ENCODE measurements at places on chromosomes 5 and 9.
A peak's percentile ranks its signal among the peaks of the same experiment; 100 is the strongest.

- no peak for DNase-seq
Observed at GRCh38 chr9:6633378-6633777, 12.2 kb downstream of the GLDC start.

DNA sequence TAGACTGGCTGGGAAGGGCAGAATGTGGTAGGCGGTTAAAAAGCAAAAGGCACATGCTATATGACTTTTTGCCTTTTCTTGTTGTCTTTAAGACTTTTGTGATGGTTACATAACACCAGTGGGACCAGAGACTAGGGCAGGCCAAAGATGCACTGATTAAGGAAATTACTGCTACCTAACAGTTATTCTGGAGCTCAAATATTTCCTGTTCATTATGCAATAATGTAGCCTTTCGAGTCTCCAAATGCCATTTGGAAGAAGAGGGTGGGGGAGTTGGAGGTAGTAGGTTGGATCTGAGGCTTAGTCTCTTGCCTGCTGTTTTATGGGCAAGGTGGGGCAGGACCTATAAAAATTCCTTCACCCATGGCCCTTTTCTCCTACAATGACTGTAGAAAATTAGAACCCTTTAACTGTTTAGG, 51.7 kb downstream of the SH3GL2 start:
- DNase-seq: peak; percentile 25

DNA sequence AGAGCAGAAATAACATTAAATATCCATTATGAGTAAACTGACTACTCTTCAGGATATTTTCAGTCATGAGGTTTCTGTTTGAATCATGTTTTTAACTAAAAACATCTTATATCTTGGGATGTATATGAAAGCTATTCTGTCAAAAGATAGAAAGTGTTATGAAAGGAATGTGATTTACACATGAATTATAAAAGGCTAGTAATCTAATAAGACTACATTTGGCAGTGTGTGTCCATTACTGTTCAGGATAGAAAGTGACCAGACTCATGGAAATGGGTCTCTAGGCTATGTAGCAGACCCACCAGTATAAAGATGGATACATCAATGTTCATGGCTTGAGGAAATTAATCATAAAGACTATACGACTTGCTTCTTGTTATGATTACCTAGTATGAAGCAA, 1328.2 kb upstream of the NUDT12 start:
- no peak for DNase-seq

DNA sequence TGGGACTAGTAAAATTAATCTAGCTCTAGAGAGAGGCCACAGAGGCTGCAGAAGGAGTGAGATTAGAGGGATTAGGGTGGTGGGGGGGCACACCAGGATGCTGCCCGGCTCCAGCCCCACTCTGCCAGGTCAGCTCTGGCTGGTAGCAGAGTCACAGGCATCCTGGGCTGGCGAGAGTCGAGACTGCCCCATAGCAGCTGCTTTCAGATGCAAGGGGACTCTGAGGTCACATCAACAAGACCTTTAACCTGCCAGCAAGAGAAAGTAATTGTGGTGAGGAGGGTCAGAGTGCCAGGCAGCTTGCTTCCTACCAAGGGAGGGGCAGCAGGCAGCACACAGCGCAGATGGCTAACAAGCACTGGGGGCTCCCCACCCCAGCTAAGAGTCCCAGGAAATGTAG, 7.5 kb downstream of the EPB41L4B start:
- no peak for DNase-seq

DNA sequence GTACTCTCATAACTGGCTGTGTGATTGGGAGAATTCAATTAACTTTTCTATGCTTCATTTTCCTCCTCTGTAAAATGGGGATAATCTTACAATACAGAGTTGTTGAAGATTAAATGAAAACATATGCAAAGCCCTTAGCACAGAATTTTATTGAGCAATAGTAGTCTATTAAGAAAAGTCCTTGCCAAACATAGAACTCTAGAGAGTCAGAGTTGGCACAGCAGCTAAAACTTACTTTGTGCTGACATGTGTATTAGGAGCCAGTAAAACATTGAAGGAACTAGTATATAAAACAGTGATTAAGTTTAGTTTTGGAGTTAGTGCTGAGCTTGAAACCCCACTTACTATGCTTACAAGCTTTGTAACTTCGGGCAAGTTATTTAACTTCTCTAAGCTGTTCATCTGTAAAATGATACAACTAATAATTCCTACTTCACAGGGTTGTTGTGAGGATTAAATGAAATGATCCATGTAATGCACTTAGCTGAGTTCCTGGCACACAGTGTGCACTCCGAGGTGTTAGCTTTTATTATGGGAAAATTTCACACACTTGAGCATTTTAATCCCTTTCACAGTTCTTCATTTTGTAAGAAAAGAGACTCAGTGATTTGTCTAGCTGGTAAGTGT, 20.0 kb upstream of the GRIN3A start:
- DNase-seq: no peak

GRCh38 chr9:69012696-69013381, 1.1 kb downstream of the PRKACG start:
- DNase-seq: no peak

DNA sequence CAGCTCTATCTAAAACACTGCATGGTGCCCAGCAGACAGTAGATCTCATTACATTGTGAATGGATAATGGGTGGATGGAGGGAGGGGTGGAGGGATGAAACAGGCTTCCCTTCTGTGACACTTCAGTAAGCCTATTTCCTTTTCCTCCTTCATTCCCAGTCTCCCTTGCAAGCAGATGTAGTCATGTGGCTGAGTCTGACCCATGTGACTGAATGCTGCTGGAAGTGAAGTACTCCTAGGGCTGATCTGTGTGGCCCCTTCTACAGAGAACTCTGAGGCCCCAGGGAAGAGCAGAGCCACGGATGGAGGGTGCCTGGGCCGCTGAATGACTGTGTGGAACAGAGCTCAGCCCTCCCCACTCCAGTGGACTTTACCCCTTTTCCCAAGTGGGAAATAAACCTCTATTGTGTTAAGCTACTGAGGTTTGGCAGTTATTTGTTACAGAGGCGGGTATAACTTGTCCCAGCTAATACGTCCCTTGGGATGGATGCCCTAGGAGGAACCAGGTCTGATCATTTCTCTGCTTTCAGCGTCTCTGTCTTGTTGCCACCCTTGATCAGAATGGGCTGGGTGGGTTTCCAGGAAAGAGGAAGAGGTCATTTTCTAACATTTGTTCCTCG, 176.1 kb upstream of the MVB12B start:
- DNase-seq: peak; percentile 32

DNA sequence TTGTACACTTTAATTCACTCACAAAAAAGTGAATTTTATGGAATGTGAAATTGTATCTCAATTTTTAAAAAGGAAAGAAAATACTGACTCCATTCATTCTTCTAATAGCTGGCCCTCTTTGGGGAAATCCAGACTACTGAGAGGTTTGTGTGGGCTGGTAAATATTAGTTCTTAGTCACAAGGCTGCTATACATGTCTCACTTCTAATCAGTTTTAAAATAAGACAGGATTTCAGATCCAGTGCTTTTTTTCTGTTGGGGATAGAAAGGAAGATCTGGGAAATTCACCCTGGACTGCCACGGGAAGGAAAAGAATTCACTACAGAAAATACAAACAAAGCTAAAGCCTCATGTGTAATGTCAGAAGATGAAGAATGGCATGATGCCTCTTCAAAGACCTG, 32.7 kb upstream of the ADAMTSL1 start:
- DNase-seq: no peak

- DNase-seq: no peak
Observed at GRCh38 chr5:5220901-5221631, 80.9 kb downstream of the ADAMTS16 start.

DNA sequence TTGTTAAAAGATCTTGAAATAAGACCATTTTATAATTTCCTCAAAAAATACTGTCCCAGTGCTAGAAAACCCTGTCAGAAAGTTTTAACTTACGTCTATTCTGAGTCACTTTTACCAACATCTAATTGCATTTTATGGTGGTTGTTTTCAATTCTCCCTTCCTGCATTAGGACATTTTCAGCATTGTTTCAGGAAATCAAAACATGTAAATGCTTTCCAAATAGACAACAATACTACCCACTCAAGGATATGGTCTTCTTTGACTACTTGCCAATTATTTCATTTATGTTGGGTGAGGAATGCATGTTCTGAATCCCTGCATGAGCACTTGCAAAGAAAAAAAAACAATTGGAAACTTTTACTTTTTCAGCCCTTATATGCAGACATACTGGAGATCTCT, 284.6 kb upstream of the PDE4D start:
- no peak for DNase-seq

- DNase-seq: no peak
Observed at GRCh38 chr5:11323761-11324160, 562.7 kb upstream of the DAP start.

- no peak for DNase-seq
Observed at GRCh38 chr5:120158211-120158610, 305.9 kb upstream of the PRR16 start.

DNA sequence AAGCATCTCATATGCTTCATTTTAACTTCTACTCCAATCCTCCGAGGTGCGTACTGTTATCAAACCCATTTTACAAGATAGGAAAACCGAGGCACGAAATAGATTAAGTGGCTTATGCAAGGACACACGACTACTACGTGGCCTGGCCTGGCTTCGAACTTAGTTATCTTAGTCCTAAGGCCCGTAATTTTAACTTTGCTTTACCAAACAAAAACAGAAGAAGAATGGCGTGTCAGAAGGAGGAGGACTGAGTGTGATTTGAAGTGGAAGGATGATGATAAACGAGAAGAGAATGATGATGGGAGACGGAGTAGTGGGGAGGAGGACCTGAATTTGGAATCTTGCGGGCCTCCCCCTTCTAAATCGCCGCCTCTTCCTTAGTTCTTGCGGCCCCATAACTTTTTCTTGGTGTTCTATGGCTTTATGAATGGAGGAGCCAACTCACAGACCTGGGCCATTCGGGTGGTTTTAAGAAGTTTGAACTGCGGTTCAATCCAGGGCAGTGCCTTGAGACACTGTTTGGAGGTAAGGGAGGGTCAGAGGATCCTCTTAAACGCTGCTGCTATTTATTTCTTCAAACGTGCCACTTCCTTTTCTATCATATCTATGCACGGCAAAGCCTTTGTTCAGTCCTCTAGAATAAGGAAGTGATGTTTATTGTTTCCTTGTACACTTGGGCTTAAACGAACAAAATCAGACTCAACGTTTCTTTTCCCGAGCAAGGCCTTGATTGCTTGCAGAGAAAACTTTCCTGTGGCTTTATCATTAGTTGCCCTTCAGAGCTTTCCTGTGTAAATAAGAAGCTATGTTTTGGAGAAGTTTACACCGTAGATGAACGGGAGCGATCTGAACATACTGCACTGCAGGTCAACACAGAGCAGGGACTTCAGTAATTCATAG, 795 bp downstream of the CNOT8 start:
- no peak for DNase-seq

GRCh38 chr5:142491270-142491669, 166.4 kb upstream of the SPRY4 start:
- DNase-seq: no peak

GRCh38 chr5:169569513-169569912, 14.1 kb upstream of the SPDL1 start:
- DNase-seq: no peak

GRCh38 chr5:158388021-158388420, 529.1 kb upstream of the CLINT1 start:
- DNase-seq: no peak

DNA sequence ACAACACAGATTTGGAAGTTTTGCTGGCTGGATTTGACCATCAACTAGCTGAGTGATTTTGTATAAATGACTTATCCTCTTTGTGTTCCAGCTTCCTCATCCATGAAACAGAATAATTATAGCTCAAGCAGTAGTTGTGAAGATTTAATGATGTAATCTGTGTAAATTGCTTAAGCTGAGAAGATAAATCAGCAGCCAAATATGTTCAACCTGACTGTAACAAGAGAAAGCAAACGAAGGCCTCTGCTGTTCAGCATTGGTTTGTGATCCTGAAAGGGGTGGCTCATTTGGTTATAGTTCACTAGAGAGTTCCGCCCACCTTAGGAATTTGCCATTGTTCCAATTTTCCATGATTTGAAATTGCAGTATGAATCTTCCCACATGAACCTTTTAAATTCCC, 75.7 kb upstream of the CCDC112 start:
- no peak for DNase-seq

GRCh38 chr5:5293029-5293428, 129.4 kb upstream of the ICE1 start:
- DNase-seq: no peak

DNA sequence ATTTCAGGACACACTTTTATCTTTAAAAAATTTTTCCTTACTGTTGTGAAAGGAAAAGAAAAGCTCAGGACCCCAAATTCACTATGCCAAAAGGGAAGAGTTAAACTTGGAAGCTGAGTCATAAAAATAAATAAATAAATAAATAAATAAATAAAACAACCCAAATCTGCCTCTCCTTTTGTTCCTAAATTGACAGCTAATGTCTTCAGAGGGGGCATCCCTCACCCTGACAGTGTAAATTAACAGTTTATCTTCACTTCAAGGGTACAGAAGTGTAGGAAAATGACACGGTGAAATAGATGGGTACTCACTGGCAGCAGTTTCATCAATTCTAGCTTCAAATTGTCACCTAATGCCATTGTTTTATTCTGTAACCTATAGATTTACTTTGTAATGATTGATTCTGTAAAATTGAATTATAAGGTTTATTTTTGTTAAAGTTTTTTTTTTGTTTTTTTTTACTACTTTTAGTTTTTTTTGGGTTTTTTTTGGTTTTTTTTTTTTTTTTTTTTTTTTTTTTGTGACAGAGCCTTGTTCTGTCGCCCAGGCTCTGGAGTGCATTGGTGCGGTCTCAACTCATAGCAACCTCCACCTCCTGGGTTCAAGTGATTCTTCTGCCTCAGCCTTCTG, 18.5 kb upstream of the ANXA1 start:
- DNase-seq: no peak

DNA sequence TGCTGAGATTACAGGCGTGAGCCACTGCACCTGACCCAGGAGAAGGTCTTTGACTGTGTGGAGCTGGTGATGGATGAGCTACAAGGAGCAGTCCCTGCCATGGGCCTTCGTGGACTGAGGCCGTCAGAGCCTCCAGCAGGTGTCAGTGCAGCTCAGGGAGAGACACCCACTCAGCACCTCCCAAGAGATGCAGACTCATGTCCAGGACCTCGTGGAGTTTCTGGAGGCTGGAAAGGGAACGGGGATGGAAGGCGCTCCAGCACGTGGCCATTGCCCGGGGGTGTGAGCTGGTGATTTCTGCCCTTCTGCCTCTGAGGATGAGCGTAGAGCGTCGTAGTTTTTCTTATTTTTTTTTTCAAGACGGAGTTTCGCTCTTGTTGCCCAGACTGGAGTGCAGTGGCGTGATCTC, 9.5 kb downstream of the TOR4A start:
- peak; percentile 86 for DNase-seq

DNA sequence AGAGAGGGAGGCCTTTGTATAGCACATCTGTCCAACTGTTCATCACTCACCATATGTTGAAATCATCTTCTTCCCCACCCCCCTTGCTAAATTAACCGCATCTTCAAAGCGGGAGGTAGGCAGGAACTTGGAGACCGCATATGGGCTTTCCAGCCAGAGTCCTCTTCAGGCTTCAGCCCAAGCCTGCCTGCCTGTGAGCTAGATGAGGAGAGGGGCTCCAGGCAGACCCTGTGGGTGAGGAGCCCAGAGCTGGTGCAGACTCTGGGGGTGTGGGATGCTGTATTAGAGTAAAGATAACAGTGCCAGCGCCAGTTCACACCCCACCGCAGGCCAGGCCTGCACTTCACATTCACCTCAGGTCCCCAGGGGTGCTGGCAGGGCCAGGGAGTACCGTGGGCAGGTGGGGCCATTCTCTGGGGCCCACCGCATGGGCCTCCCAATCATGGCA, 16.2 kb downstream of the PRRC2B start:
- no peak for DNase-seq

GRCh38 chr9:109440117-109440515, 58.0 kb downstream of the PTPN3 start:
- no peak for DNase-seq

- DNase-seq: no peak
Observed at GRCh38 chr5:37628876-37629275, 211.0 kb downstream of the GDNF start.
